ENCODE measurements at places on chromosomes 11 and 22.

- no peak for DNase-seq
Measured at GRCh38 chr11:47272706-47273105, 2.8 kb downstream of the MADD start.

GRCh38 chr11:62012451-62012831 lies 45.0 kb upstream of the FTH1 start:
- no peak for DNase-seq

DNA sequence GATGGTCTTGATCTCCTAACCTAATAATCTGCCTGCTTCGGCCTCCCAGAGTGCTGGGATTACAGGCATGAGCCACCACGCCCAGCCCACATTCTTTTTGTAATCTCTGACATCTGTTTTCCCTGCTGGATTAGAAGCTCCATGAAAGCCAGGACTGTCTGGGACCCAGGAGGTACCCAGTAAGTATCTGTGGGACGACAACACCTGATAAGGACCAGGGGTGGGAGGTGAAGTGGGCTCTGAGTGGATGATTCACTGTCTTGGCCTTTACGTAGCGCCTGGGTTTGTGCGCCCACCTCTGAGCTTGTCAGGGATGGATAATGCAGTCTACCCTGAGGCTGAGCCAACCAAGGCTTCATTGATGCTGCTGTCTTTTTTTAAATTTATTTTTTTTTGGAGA lies 118.8 kb downstream of the ABTB2 start:
- DNase-seq, result no peak

DNA sequence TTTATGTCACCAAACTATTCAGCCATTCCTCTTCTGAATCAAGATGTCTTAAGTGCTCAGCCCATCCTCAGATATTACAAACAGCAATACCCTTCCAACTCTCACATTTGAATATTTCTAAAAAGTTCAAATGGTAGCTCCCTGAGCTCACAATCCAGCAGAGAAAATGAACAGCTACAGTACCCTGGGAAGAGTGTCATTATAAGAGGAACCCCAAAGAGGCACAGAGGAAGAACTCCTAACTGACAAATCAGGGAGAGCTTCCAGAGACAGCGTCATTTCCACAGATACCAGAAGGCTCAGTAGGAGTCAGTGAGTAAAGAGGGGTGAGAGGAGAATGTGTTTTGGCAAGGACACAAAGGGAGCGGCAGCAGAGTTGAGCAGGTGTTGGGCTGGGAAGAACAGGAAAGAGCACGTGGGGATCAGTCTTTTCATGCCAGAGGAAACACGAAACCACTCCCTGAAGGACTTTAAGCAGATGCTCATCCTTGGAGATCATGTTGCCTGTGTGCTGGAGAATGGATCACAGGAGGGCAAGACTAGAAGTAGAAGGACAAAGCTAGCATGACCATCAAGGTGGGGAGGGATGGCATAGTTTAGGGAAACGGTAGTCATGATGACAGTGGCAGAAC lies 4.3 kb downstream of the CLTCL1 start:
- no peak for DNase-seq

DNA sequence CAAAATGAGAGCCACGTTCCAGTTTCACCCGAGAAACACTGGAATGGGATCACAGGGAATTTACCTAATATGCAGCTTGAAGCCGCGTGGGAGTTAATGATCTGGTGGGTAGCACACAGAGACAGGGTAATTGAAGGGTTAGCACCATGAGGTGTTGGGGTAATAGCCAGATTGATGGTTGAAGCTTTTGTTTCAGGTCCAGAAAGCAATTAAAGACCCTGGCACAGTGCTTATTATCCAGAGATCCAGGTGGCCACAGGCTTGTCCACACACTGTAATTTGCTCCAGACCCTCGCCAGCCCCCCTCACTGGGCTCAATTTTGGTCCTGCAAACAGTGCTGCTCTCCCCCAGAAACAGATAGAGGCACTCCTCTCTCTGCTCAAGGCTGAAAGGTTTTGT lies 282.5 kb upstream of the ISX start:
- no peak for DNase-seq

DNA sequence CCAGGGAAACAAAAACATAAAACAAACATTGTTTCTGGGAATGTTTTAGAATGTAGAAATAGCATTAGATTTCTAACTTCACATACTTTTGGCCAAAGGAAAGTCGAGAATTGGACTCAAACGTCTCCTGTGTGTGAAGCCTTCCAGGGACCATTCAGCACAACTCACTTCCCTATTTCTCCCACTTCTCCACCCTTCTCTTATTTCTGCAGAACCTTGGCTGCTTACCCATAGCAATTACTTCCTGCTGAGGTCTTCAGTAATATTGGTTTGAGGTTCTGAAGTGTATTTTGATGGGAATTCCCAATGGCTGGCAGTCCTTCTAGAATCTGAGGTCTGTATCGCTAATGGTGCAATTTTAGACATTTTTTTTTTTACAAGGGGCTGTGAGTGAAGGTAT lies 158.3 kb upstream of the SNX19 start:
- DNase-seq, result no peak

- DNase-seq, result no peak
Measured at GRCh38 chr11:64637334-64638017, 46.5 kb downstream of the SLC22A12 start.

DNA sequence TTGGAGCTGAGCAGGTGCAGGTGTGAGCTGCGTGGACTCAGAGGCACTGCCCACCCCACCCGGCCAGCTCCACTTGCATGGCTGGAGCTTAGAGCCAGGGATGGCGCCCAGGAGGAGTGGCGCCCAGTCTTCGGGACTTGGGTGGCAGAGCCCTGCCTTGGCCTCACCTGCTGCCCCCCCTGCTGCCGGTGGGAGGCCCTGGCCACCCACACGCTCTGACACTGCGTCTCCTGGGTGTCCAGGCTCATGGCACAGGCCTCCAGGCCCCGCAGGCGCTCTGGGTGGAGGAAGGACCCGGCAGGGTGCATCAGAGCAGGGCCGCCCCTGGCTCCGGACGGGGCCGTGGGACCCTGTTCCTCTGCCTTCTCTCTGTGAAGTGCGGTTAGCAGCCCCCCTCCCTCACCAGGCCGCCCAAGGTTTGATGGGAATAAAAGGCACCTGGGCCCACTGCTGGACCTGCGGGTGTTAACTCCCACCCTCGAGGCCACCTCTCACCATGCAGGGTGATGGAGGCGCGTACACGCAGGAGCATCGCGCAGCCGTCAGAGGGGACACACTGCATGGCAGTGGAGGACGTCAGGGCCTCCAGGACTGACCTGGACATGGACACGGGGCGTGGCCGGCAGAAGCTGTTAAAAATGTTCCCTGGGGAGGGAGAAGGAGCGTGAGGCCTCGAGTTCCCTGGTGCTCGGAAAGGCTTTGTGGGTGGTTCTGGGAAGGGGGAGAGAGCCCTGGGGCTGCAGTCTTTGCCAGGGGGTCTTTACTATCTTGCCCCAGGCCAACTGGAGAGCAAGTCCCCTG lies 11.8 kb downstream of the IL17REL start:
- no peak for DNase-seq

DNA sequence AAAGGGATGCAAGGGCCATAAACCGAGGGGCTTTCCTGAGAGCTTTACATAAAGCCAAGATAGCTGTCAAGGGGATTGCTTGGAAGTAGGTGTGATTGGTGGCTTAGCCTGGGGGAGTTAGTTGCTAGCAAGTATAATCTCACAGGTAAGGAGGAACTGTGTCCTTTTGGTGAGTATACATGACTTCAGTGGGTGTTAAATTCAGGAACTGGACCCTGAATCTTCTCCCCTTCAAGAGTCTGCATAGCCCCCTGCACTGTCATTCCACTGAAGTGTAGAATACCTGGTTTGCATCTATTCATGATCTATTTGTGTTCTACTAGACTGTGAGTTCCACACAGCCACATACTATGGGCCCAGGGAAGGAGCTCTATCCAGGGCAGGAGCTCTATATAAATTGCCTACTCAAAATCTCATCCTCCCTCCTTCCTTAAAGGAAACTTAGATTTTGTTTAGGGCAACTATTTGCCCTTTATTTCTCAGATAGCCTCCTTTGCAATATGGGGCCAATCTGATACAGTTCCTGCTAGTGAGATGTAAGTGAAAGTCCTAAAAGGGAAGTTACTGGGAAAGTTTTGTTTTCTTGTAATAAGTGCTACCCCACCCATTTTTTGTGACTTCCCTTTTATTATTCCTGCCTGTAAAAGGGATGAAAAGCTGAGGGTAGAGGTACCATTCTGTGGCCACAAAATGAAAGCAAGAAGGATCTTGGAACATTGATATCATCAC lies 120.5 kb downstream of the PGR start:
- DNase-seq, result no peak
